T follicular helper cell (primary cell): ENCODE measurements at places on chromosomes 5 and 9.

- no peak for DNase-seq
Measured at GRCh38 chr5:119255571-119256356, 100.1 kb upstream of the TNFAIP8 start.

DNA sequence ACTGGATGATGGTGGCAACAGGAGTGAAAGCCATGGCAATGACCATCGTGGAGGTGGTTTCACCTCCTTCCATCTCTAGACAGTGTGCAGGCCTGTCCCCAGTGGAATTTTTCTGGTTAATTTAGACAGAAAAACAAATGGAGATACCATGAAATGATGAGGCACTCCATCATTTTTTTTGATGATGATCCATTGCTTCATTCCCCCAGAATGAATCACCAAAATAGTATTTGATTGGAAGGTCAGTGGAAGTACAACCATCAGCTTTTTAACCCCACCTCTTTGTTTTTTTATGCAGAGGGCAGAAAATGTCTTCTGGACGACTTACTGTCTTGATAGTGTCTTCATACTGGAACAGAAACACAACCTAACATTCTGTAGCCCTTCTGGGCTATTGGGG, 42.6 kb upstream of the ADRA1B start:
- no peak for DNase-seq

- no peak for DNase-seq
Measured at GRCh38 chr5:72511774-72512592, 4.8 kb upstream of the ZNF366 start.

DNA sequence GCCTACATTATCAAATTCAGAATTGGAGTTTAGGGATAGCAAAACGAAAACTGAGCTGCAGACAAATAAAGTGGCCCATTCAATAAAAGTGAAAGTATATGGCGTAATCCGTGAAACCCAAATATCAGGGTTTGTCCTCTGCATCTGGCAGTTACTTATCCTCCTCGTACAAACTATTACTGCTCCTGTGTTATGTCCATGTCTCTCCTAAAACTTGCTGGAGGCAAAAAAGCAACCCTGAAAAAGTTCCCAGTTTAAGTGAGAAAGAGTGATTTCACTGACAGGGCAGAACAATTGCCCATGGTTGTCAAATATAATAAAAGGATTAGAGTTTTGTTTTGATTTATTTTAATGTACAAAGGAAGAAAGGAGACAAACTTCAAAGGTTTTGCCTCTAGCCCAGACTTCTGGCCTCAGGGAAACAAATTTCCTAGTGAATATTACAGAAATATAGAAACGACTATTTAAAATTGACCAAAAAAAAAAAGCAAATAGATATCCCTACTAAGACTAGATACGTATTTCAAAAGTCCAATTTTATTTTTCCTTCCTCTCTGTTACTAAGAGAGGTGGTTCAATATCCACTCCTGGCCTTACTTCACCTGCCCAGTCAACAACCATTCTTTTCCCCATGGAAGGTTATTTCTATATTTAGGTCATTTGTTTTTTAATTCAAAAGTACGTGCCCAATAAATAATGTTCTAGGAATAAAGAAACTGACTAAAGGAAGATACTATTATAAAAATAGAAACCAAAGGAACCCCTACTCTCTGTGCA, 50.0 kb downstream of the NFIB start:
- no peak for DNase-seq

- no peak for DNase-seq
Measured at GRCh38 chr5:1067141-1068121, 44.4 kb downstream of the SLC12A7 start.

GRCh38 chr9:36074870-36075532, 38.3 kb downstream of the RECK start:
- no peak for DNase-seq

DNA sequence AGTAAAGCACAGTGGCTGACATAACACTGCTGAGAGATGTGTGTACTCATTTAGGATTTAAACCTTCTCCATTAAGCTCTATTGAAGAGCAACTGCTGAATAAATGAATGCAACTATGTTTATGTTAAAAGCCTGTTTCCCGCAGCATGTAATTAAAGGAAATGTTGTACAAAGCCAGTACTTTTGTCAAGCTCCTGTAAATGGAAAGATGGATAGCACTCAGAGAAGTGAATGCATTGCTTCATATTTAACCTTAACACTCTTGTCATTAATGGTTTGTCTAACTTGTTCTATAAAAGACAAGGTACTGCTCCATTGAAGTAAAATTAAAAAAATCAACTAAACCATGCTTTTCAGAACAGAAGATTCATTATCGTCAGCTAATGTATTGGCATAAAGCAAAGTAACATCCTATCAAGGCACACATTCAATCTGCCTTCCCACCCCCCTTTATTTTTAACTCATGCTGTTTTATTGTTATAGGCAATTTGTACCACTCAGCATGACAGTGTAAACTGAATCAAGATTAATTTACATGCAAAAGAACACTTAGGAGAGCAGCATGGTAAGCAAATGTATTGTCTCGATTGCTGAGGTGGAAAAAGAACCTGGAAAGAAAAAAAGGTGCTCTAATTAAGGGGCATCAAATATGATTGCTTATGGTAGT, 240.9 kb upstream of the TBCA start:
- no peak for DNase-seq

DNA sequence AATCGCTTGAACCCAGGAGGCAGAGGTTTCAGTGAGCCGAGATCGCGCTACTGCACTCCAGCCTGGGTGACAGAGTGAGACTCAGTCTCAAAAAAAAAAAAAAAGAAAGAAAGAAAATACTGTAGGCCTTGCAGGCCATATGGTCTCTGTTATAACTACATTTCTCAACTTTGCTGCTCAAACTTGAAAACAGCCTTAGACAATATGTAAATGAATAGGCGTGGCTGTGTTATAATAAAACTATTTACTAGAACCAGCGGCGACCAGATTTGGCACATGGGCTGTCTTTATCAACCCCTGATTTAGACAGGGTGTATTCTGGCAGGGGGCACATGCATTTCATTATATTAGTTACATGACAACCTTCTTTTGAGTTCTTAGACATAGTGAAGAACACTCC, 130.0 kb downstream of the C9orf152 start:
- DNase-seq = no peak

DNA sequence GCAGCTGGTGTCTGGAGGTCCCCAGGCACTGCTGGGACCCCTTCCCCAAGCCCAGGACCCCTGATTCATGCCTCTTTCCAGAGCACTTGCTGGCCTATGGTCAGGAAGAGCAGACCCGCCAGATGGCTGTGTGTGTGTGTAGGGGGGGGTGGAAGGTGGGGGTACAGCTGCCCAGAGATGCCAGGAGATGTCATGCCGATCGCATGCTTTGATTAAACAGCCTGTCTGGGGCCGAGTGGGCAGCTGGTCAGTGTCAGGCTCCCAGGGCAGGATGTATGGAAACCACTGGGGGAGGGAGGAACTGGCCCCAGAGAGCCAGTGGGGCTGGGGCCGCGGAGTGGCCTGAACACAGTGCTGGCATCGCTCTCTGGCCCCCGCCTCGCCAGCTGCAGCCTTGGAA, 23.7 kb downstream of the RXRA start:
- DNase-seq = no peak

- DNase-seq = no peak
Measured at GRCh38 chr5:64015824-64016223, 53.6 kb upstream of the HTR1A start.
